ENCODE measurements at places on chromosomes 3 and 15. TPM values are rescaled to one million over a fixed set of nuclear protein-coding genes. Genes with fewer than 3 reads are reported as not detected.

GRCh38 chr15:66906668-66907614 is 158.5 kb upstream of the SMAD3 start:
- DNase-seq, result no peak

GRCh38 chr3:171620825-171621434 is 160.7 kb upstream of the TNIK start:
- DNase-seq, result peak; percentile 65

The RGMA gene
- 1.0 TPM for total RNA-seq

The CLSTN2 gene
- 17.3 TPM for total RNA-seq

- DNase-seq, result no peak
These were observed 100.0 kb downstream of the ALCAM start for GRCh38 chr3:105466495-105467404.

- peak; percentile 59 for DNase-seq
These were observed 29.6 kb downstream of the CPOX start for GRCh38 chr3:98563661-98564281.

- DNase-seq, result no peak
These were observed 25.3 kb downstream of the ACSBG1 start for GRCh38 chr15:78208887-78209645.

DNA sequence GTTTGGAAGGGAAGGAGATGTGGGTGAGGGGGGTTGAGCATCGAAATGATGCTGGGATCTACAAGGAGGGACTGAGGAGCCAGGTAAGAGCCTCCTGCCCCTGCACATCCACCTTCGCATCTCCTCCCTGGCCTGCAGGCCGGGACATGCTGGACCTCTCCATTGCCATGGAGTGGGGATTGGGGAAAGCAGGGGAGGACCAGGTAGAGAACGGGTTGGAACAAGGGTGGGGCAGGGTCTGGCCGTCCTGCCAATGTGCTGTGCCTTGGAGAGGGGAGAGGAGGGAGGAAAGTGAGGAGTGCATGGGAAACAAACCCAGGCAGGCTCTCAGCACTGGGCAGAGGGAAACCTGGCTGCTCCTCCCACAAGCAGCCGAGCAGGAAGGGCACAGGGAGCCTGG is 10.6 kb downstream of the PLA2G4B start:
- no peak for DNase-seq

GRCh38 chr3:138271189-138271794 is 58.4 kb downstream of the NME9 start:
- DNase-seq, result no peak

The CCDC174 gene
- total RNA-seq, result 25.3 TPM

DNA sequence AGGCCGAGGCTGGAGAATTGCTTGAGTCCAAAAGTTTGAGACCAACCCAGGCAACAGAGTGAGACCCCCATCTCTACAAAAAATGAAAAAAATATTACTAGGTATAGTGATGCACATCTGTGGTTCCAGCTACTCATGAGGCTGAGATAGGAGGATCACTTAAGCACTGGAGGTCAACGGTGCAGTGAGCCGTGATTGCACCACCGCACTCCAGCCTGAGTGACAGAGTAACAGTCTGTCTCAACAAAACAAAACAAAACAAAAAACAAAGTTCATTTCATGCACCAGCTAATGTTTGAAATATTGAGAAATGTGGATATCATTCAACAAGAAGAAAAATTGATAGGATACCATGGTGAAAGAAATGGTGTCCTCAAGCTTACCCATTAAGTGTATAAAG is 450.5 kb upstream of the TPRG1 start:
- DNase-seq, result no peak

DNA sequence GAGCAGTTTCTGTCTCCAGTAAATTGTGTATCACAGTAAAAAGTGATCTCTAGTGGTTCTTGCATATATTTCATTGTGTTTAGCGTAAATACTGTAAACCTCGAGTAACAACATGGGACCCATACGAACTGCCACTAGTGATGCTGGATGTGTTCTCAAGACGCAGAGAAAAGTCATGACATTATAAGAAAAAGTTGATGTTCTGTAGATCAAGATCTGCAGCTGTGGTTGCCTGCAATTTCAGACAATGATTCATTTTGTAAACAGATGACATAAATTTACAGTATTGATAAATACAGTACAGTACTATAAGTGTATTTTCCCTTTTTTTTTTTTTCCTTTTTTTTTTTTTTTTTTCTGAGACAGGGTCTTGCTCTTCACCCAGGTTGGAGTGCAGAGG is 100.1 kb downstream of the DPH6 start:
- no peak for DNase-seq

The TMEM207 gene
- not detected for total RNA-seq

DNA sequence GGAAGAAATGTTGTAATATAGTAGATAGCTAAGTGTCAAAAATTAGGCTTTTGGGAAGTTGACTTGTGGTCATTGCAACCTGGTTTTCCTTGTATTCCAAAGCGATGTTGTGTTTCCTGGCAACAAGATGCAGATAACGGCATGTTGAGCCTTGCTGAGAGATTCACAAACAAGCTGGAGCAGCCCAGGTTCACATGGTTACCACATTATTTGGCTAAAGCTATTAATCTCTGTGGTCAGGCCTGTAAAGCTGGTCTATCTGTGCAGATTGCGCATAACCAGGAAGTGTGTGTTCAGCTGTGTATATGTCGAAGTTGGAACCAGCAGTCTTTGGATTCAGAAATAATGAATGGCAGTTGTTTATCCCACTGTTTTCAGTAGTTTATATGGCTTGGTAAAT is 6.6 kb downstream of the TIPARP start:
- peak; percentile 69 for DNase-seq

- DNase-seq, result no peak
These were observed 739.6 kb downstream of the NAALADL2 start for GRCh38 chr3:175598740-175599139.

GRCh38 chr3:21795152-21795837 is 44.3 kb upstream of the ZNF385D start:
- DNase-seq, result no peak

The PSTPIP1 gene
- total RNA-seq, result 0.89 TPM

The ROPN1 gene
- not detected for total RNA-seq

DNA sequence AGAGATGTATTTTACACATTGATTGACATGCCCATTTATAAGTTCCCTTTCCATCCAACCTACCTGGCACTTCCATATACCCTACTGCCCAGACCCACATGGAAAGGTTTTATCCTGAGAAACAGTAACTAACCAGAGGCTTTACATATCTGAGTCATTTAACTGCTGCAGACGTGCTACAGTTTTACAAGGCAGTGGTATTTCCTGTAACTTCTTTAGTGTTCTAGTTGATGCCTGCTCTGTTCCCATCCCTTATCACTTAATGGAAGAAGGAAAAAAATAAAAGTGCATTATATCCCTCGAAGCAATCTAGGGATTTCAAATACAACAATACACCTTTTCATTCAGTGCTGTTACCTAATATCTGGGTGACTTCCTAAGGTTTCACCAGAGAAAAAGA is 107.1 kb downstream of the TMCO5A start:
- no peak for DNase-seq

The ECT2 gene
- 26.3 TPM for total RNA-seq

GRCh38 chr3:44576613-44577012 is 8.2 kb upstream of the ZNF660 start:
- DNase-seq, result no peak

The COL6A6 gene
- total RNA-seq, result not detected

The GOLGA8R gene
- 1.0 TPM for total RNA-seq

DNA sequence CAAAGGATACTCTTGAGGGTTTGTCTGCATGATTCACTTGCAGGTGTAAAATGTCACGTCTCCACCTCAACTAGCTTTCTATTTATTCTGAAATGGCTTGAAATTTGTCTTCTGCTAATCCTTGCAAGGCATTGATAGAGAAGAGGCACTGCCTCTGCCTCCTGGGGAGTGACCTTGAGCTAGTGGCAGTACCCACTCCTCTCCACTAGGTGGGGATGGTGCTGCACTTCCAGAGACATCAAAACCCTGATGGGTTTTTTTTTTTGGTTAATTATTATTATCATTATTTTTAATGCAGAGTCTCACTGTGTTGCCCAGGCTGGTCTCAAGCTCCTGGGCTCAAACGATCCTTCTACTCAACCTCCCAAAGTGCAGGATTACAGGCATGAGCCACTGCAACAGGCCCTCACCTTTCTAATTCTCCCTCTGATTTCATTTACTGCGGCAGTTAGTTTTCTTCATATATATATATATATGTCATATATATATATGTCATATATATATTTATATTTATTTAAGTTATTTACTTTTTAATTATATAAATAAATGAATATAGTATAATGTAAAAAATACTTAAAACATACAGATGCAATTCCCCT is 117.6 kb upstream of the EIF1B start:
- DNase-seq, result no peak

GRCh38 chr15:76449455-76449854 is 112.9 kb downstream of the ISL2 start:
- no peak for DNase-seq

The CX3CR1 gene
- not detected for total RNA-seq

DNA sequence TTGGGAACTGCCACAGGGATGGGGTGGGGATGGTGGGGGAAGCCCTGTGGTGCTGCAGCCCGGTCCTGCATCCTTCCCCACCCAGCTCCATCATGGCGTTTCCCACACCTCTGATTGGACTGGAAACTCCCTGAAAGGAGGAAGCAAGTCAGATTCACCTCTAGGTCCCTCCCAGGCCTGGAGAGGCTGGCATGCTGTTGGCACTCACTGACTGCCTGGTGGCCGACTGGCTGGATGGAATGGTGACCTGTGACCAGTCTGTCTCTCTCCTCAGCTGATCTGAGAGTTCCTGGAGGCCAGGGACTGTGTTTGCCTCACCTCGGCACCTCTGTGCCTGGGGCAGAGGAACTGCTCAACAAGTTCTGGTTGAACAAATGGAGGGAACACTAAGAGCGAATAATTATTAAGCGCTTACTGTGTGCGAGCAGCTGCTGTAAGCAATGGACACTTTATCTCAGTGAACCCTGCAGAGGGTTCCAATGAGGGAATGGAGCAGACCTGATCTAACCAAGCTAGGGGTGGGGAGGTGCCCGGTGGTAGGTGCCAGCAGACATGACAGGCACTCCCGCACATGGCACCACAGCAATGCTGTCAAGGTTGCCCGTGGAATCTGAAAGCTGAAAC is 3.5 kb upstream of the HHATL start:
- no peak for DNase-seq

The ZNF860 gene
- 2.2 TPM for total RNA-seq

DNA sequence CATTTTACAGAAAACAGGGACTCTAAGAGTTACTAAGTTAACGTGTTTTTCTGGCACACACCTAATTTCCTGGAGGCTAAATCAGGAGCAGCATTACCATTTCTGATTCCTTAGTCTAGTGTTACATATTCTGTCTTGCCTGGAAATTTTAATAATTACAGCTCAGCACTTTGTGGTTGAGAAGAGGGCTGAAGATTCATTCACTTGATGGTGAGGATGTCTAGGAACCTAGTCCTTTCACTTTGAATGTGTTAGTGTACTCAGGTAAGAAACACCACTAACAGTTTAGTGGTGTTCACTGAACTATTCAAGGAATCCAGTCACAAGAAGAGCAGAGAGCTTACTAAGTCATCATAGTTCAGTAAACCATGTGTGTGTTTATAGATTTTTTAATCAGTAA is 102.8 kb downstream of the STT3B start:
- DNase-seq, result no peak

GRCh38 chr15:77753281-77753873 is 120.7 kb upstream of the LINGO1 start:
- DNase-seq, result no peak

DNA sequence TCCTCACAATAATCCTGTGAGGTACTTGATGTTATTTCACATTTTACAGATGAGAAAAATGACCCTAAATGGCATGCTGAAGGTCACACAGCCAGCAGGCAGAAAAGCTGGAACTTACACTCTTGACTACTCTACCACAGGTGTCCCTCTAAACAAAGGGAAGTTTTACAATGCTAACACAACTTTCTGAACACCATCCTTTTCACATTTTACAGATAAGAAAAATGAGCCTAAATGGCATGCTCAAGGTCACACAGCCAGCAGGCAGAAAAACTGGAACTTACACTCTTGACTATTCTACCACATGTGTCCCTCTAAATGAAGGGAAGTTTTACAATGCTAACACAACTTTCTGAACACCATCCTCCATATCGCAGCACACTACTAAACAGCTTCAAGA is 35.6 kb downstream of the TMCC1 start:
- DNase-seq, result no peak

DNA sequence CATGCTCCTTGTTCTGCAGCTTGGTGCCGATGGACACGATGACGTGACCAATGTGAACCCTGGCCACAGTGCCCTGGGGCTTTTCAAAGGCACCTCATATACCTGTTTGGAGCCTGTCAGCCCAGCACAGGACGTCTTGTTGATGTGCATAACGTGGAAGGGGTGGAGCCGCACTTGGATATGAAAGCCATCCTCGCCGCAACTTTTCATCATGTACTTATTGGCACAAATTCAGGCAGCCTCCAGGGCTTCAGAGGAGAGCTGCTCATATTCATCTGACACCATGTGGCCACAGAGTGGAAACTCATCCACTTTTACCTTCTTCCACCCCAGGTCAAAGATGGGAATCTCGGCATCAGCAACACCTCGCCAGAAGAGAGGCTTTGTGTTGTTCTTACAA is 24.7 kb downstream of the POPDC2 start:
- DNase-seq, result no peak

- DNase-seq, result no peak
These were observed 23.5 kb downstream of the TSEN2 start for GRCh38 chr3:12507591-12508281.

- no peak for DNase-seq
These were observed 16.6 kb upstream of the EXOG start for GRCh38 chr3:38479431-38480092.

DNA sequence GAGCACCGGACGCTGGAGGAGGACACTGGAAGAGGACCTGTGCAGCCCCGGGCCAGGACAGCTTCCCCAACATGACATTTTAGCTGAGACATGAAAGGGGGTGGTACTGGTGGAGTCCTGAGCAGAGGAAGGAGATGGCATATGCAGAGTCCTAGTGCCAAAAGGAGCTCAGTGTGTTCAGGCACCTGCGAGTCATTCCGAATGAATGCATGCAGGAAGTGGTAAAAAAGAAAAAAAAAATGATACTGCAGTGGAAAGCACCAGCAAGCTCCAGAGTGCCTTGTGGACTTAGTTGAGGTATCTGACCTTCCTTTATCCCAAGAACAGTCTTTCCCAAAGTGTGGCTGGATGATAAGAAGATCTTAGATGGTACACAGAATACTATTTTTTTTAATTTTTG is 6.6 kb upstream of the ZNF148 start:
- no peak for DNase-seq

- DNase-seq, result no peak
These were observed 532 bp downstream of the B4GALT4 start for GRCh38 chr3:119240101-119240590.

- DNase-seq, result no peak
These were observed 5.6 kb upstream of the FOXP1 start for GRCh38 chr3:71589132-71589531.

DNA sequence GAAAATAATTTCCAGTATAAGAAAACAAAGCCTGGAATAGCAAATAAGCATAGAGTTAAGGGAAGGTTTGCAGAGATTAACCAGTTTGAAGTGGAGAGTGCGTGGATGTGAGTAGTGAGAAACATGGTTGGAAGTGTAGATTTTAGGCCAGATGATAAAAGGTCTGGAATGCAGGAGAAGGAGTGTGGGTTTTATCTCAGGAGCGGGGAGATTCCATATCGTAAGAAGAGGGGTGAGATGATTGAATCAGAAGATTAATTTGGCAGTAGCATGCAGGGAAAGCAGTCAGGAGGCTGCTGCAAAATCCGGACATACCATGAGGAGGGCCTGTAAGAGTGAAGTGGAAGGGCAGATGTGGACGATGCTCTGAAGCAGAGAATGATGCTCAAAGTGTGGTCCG is 13.7 kb downstream of the PPARG start:
- DNase-seq, result no peak

- DNase-seq, result no peak
These were observed 53.0 kb upstream of the GSK3B start for GRCh38 chr3:120147072-120147871.

Data from kidney epithelial cell (primary cell).